ENCODE measurements at places on chromosomes 12 and 14.

DNA sequence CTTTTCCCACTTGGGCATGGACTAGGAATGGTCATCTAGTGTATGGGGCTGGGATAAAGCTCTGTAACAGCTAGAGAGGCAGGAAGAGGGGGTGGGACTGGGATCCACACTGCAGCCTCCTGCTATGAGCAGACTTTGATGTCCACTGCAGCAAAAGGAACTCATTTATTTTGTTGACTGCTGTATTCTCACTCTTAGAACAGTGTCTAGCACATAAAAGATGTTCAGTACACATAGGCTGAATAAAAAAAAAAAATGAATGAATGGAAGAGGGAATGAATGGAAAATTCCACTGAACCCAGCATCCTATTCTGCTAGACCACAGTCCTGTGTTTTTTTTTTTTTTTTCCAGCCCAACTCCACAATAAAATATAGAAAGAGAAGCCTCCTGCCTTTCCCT, 106.2 kb upstream of the NOS1 start:
- DNase-seq = no peak

DNA sequence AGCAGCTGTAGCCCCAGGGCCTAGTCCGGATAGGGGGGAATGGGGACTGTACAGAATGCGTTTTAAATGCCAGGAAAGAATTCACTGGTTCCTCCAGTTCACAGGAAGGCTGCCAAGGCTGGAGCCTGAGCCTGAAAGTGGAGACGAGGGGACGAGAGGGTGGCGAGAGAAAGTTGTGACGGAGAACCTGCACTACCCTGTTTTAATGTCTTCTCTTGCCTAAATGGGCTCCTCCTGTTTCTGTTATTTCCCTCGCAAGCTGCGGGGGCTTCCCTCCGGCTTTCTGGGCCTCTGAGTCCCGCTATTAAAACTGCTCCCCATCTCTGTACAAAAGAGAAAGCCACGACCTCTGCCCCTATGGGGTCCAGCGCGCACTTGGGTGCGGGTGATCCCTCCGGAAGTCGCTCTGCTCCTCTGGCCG, 4.5 kb downstream of the C1QL4 start:
- DNase-seq = no peak

- DNase-seq = no peak
Measured at GRCh38 chr14:44609876-44610510, 102.9 kb upstream of the FSCB start.

- DNase-seq = no peak
Measured at GRCh38 chr14:77120771-77121743, 20.5 kb downstream of the ZDHHC22 start.

- no peak for DNase-seq
Measured at GRCh38 chr14:68580096-68580645, 212.7 kb downstream of the ZFP36L1 start.

Data from choroid plexus epithelial cell (primary cell).